ENCODE measurements at places on chromosomes 5 and 9.

GRCh38 chr5:77513321-77513720, 21.2 kb upstream of the WDR41 start:
- DNase-seq, result no peak

- no peak for DNase-seq
Measured at GRCh38 chr9:7201196-7201595, 443.4 kb downstream of the KDM4C start.

- no peak for DNase-seq
Measured at GRCh38 chr5:173774271-173774761, 113.8 kb upstream of the CPEB4 start.

GRCh38 chr5:76337953-76338451, 65.1 kb upstream of the IQGAP2 start:
- peak; percentile 73 for DNase-seq

GRCh38 chr9:111118256-111118948, 80.1 kb upstream of the LPAR1 start:
- DNase-seq, result peak; percentile 45

GRCh38 chr9:27638716-27639115, 65.4 kb upstream of the C9orf72 start:
- no peak for DNase-seq

GRCh38 chr5:77876862-77877502, 100.8 kb upstream of the TBCA start:
- DNase-seq, result no peak

DNA sequence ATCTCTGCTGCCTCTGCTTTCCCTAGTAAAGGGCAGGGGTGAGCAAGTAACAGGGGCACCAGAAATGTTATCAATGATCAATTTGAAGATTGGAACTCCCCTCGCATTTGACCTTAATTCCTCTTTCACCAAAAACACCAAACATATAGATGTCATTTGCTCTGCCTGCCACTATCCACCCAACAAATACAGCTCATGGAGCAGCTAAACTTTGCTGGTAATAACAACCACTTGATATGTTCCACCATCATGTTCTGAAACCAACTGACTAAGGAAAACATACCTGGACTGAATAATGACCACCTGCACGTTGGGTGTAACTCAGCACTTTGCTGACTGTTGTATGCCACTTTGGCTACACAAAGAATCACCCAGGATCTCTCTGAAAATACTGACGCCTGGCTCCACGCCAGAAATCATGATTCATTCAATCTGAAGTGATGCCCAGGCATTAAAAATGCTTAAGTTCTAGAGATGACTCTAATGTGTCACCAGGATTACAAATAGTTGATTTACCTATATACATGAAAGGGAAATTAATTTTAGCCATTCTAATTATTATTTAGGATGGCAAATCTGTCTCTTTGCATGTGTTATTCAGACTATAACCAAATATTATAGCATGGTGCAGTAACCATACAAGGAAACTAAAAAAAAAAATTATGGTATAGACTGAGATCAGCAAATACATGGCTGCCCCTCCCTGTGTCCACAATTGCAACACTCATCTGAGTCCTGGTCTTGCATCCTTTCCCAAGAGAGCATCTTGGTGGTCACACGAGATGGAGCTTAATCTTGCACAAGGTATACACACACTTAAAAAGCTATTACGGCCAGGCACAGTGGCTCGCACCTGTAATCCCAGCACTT, 43.1 kb upstream of the TTC39B start:
- DNase-seq, result no peak

DNA sequence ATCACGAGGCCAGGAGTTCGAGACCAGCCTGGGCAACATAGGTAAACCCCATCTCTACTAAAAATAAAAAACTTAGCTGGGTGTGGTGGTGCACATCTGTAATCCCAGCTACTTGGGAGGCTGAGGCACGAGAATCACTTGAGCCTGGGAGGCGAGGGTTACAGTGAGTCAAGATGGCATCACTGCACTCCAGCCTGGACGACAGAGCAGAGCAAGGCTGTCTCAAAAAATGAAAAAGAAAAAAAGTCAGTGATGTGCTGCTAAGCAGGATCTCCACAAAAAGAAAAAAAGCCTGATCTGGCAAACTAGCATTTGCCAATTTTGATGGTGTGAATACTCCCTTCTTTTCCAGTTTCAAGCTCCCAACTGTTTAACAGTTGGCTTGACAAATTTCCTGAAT, 21.9 kb downstream of the F2R start:
- DNase-seq, result no peak

- no peak for DNase-seq
Measured at GRCh38 chr5:157161996-157162395, 4.1 kb downstream of the GARIN3 start.

DNA sequence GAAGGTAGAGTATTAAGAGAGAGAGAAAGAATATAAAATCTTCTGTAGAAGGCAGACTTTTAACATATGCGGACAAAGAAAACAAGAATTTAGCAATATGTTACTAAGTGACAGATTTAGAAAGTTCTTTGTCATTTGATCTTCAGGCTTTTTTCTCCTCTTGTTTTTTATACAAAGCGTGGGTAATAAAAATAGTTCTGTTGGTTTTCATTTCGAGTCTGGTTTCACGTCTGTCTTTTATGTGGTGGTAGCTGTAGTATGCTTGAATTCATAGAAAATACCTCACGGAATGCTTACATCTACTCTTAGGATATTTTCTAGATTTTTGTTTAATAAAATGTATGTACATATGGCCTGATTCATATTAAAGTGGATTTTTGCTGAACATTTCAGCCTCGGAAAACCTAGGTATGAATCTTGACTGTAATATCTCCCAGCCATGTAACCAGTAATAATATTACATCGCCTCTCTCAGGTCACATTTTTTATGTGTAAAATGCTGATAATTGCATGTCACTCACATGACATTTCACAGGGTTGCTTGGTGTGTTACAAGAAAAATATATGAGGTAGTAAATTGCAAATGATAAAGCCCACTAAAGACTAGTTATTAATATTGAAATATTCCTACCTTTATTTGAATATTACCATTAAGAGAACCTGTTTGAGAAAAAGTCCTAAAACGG, 72.5 kb upstream of the TAF11L2 start:
- DNase-seq, result no peak

- no peak for DNase-seq
Measured at GRCh38 chr5:148967783-148968182, 95.1 kb downstream of the SH3TC2 start.

GRCh38 chr5:38758774-38759600, 86.8 kb upstream of the OSMR start:
- no peak for DNase-seq

GRCh38 chr9:112970939-112971338, 41.1 kb downstream of the ZNF883 start:
- no peak for DNase-seq

DNA sequence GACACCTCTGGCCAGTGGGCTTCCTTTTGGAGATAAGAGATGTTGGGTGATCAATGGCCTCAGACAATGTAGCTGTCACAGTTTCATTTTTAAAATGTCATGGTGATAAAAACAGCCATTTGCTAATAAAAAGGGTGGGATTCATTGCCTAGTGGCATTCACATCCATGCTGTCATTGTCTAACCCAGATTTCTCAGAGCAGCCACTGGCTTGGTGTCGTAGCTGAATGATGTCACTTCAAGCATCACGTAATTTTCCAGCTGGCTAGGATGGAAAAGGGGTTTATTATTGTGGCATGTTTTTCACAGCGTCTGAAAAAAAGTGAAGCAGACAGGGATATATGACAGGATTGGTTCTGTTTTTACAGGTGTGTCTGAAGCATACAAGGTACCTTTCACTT, 184.7 kb downstream of the AOPEP start:
- no peak for DNase-seq

GRCh38 chr9:17739736-17740135, 160.9 kb downstream of the SH3GL2 start:
- no peak for DNase-seq

- no peak for DNase-seq
Measured at GRCh38 chr9:136568288-136569081, 22.6 kb upstream of the NOTCH1 start.

- no peak for DNase-seq
Measured at GRCh38 chr5:145848854-145849253, 13.7 kb upstream of the PRELID2 start.

- no peak for DNase-seq
Measured at GRCh38 chr9:27340961-27341511, 44.1 kb upstream of the EQTN start.

DNA sequence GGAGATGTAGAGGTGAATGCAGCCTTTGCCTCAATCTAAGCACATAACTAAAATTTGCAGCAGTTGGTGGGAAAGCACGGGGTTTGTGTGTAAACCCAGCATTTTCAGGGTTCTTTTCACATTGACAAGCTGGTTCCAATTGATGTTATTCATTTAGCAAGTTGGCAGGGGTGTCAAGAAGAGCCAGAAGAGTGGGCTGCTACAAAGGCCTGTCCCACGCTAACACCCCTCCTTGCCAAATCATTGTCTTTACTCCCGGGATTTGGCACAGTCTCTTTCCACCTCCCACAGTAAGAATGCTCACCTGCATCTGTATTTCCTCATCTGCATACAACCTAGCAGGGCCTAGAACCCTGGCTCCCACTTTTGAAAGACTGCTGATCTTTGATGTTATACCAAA, 11.8 kb downstream of the RGMB start:
- DNase-seq, result no peak

GRCh38 chr9:134709512-134710270, 68.1 kb downstream of the COL5A1 start:
- DNase-seq, result peak; percentile 75

- DNase-seq, result no peak
Measured at GRCh38 chr9:76032797-76033373, 142.4 kb downstream of the PCSK5 start.

DNA sequence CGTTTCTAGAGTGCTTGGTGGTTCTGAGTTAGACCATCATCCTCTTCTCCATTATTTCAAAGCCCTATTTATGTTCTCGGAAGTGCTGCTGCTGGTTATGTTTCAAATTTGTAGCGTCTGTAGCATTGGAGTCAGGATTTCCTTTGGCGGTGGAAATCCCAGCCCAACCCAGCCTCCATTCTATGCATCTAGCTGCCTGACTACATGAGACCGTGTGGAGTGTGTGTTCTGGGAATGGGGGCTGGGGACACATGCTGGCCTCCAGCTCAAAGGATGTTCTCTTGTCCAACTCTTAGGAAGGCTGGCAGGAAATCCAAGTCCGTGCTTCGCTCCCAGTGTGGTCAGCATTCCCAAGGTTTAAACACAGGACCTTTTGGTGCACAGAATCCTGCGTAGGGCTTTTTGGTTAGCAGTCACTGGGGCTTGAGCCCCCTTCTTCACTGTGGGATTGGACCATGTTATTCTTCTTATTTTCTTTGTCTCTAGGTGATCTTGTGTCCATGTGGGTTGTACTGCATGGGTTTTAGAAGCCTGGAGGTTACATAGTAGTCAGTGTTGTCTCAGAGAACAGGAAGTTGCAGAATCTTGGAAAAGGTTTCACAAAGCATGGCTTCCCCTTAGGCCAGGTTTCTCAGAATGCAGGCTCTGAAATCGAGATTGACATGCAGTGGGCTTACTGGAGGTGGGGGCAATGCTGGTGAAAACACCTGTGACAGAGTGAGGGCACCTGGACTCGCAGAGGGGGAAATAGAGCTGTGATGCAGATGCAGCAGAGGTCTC, 132.2 kb downstream of the ARHGAP26 start:
- no peak for DNase-seq

DNA sequence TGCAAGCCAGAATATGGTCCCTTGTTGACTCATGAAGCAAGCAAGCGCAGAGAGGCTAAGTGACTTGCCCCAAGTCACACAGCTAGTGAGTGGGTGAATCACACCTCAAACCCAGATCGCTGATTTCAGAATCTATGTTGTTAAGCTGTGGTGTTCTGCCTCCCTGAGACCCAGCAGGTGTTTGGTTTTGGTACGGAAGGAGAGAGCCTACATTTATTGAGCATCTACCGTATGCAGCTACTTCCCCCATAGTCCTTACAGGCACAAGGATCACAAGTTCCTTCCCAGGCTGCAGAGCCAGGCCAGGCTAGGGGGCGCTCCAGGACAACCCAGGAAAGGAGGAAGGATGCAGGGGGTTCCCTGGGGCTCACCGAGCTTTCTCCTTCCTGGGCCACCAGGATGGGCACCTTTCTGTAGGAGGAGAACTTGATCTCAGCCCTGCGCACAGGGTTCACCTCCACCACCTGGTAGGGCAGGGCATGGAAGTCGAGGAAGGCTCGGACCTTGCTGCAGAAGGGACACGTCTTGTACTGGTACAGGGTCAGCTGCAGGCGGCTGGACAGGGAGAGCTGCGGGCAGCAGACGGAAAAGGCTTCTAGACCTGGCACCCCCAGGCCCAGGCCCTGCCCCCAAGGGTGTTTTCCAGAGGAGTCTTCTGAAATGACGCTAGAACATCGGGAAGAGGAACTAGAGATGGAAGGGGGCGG, 2.5 kb downstream of the PTGES2 start:
- DNase-seq, result no peak

- no peak for DNase-seq
Measured at GRCh38 chr5:26192486-26192885, 845.9 kb downstream of the CDH9 start.

- DNase-seq, result no peak
Measured at GRCh38 chr5:76458486-76458830, 55.4 kb downstream of the IQGAP2 start.

DNA sequence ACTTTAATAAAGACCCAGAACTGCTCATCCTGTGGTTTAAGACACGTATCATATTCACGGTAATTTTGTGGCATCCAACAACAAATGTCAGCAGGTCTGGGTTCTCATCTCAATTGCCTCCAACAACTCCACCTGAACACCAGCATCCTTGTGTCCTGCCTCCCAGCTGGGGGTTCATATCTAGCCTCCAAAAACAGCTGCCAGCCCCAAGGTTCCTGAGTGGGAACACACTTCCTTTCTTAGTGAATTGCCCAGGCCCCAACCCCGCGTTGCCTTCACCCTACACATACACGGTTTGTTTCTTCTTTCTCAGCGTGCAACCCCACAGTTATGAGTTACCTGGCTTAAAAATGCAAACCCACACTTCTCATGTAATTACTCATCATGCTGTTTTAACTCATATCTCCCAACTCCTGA, 77.9 kb downstream of the SEMA4D start:
- no peak for DNase-seq

DNA sequence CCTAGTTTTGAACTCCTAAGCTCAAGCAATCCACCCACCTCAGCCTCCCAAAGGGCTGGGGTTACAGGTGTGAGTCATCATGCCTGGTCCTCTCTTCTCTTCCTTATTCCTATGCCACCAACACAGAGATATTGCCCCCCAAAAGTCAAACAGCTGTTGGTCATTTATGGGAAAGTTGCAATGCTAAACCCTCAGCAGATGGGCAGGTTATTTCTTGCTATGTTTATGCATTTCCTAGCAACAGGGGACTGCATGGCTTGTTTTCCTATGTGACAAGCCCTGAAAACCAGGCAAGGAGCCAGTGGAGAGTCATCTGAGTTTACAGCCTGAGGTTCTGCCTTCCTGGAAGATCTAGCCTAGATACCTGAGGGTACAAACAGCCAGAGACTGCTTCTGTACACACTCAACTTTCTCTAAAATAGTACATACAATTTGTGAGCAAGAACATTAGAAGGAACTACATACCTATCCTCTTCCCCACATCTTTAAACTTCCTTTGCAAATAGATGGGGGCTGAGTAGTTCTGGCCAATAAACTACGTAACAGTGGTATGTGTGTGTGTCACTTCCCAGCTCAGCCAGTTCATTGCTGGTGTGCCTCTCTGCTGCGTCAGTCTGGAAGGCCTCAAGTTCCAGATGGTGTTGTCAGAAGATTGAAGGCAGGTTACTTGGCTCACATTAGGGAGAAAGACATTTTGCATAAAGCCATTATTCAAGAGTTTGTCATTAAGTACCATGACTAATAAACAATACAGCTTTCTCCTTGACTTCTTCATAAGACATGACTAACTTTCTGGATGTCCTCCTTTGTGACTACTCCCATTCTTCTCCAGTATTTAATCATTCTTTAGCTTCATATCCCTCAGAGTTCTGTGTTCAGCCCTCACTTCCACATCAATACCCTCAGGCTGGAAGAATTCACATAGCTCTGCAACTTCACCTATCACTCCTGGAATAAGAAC, 65.3 kb downstream of the CSNK1A1 start:
- peak; percentile 74 for DNase-seq
